HuH-7.5 (cell line): ENCODE measurements at places on chromosomes 5 and 9.

DNA sequence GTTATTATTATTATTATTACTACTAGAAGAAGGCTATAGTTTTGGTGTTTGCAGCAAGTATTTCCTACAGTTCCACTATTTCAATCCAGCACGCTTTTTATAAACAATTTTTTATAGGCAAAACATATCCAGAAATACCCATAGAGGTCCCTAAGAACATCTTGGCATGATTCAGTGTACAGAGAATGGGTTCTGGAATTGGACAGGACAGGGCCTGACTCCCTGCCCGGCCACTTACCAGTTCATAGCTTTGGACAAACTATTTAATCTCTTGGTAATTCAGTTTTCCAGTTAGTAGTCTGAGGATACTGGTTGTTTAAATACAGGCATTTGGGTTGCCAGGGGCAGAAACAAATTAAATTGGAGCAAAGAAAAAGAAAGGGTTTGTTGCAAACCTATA is 91.2 kb downstream of the PGM5 start:
- no peak for DNase-seq

- DNase-seq: no peak
Observed at GRCh38 chr9:132560616-132561202, 21.7 kb upstream of the BARHL1 start.

DNA sequence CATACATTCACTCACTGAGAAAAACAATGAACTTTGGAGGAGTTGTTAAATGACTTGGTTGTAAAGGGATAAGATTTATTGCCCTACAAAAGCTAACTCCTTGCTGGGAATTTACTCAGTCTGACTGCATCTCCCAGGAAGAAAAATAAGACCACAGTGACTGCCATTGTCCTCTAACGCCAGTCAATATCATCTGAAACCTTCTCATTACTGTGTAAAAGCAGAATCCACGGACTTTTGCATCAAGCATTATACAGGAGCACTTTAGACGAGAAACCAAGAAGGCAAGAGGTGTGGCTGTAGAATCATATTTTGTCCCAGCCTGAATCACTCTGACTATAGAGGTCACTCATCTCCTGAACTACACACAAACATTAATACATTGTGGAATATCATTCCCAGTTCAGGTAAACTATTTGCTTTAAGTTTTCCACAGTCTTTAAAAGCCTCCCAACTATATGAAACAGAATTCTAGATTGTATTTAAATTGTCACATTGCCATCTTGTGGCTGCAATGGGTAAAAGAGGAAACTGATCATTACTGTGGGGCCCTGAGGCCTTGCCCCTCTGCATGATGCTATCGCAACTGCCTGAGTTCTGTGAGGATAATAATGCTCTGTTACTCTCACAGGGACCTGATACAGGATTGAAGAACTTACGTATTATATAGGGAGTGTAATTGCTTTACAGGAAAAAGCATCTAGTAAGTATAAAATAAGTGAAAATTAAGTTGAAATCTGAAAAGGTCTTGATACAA is 142.9 kb downstream of the SLCO4C1 start:
- DNase-seq: peak; percentile 24

DNA sequence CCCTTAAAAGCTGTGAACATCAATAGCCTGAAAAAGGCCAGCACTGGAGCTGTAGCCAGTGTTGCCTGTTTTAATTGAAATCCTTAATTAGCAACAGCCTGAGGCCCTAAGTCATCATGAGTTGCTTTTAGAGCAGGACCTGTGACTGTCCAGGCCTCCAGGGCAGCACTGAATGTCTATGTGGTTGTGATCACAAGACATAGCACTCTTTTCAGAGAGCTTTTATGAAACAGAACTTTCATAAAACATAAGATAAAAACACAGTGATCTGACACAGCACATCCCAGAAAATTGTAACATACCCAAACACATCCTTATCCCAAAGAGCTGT is 85.5 kb upstream of the MYO10 start:
- DNase-seq: no peak

DNA sequence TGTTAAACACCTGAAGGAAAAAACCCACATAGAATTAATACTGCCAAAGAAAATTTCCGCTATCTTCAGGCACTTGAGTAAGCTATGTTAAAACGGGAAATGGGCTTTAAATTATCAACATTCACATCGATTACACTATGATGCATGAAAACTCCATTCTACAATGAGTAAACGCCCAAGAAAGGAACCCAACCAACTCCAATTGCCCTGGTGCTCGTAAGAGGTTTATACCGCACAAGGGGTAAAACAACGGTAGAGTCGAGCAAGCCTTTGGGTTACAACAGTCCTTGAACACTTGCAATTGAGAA is 1.0 kb downstream of the AGTPBP1 start:
- no peak for DNase-seq

- DNase-seq: no peak
Observed at GRCh38 chr9:105141146-105141975, 103.1 kb upstream of the SLC44A1 start.

DNA sequence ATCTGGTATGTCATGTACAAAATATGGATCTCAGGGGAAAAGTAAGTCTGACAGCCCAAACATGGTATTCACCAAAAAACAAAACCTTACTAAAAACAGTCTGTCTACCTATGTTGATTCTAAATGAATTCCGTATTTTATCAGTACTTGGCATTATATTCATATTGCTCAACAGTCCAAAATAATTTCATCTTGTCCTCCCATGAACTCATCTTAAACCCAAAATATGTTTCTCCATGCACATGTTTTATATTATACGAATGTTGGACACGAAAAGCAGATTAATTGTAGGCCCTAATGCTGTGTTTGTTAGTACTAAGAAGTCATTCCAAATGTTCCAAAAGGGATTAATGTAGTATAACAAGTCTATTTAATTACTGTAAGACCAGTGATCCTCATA is 20.1 kb downstream of the NFIB start:
- no peak for DNase-seq

- no peak for DNase-seq
Observed at GRCh38 chr5:173010021-173010420, 26.4 kb downstream of the ATP6V0E1 start.

DNA sequence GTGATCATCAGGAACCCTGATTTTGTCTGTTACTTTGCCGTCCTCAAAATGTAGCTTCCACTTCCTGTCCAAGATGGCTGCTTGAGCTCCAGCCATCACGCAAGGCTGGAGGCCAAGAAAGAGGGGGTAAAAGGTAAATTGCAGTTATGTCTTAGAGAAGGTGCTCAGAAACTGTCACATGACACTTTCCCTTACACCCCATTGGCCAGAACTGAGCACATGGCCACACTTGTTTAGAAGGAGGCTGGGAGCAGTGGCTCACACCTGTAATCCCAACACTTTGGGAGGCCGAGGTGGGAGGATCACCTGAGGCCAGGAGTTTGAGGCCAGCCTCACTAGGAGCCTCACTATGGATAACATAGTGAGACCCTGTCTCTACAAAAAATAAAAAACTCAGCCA is 140.9 kb downstream of the RGS3 start:
- DNase-seq: no peak

DNA sequence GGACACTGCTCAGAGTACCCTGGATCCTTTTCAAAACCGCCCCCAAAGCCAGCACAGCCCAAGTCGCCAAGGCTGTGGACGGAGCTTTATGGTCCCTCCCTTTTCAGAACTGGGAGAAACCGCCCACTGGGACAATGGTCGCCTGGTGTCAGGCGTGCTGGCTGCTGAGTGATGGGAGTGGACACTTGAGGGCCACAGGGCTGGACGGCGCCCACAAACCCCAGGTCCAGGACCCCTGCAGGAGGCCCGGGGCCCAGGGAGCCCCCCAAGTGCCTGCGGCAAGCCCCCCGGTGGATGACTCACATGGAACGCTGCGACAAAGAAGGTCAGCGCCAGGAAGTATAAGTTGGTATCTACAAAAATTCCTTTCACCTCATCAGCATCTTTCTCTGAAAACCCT is 10.9 kb downstream of the CLPTM1L start:
- DNase-seq: no peak

DNA sequence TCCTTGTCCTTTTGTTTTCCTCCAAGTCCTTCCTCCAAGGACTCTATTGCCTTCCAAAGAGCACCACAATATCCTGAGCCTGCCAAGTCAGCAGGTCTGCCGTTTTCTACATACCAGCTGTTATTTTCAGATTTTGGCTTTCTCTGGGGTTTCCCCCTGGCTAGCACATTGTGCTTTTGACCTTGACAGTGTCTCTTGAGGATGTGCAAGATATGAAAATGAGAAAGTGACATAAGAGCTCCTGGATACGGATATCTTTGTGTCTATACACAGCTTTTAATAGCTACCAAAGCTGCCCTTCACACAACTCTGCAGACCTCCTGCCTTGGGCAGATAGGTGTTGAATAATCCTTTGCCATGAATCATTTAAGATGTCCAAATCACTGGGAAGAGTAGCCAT is 67.0 kb downstream of the HAPLN1 start:
- DNase-seq: no peak

GRCh38 chr9:31146485-31147166 is 1237.8 kb upstream of the ACO1 start:
- no peak for DNase-seq

- DNase-seq: no peak
Observed at GRCh38 chr5:56301069-56301468, 67.9 kb upstream of the ANKRD55 start.

DNA sequence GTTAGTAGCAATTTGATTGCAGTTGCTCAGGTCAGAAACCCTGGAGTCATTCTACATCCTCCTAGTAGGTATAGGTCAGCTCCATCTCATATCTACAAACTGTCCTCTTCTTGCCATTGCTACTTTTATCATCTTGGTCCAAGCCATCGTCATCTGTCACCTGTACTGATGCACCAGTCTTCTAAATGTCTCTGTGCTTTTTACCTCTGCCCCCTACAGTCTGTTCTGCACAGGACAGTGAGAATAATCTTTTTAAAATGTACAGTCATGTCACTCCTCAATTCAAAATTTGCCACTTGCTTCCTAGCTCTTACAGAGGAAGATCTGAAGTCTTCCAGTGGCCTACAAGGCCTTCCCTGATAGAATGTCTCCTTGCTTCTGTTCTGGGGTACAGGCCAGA is 6.8 kb downstream of the NNT start:
- DNase-seq: no peak

DNA sequence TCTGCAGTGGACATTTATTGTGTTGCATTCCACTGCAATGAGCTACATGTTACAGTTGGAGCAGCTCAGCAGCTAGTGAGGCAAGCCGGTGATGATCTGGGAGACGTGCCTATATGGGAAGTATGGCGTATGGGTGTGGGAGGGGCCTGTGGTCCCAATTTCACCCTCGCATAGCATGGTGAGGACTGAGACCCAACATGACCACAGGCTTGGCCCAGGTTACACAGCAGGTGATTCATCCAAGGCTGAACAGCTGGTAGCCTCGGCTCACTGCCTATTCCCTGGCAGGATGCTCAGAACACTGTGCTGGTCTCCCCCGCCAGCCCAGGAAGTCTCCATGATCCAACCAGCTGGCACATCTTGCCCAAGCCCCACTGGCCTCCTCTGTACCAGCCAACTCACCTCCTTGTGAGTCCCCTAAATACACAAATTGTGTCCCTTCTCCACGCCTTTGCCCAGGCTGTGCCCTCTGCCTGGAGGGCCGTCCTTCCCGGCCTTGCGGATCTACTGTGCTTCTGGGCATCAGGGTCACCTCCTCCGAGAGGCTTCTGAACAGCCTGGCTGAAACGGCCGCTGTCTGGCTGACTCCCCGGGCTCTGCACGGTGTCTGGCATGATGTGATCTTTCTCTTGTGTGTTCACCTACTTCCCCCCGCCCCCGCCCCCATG is 81.4 kb downstream of the NSUN2 start:
- DNase-seq: no peak

GRCh38 chr5:80646926-80647325 is 7.5 kb upstream of the MSH3 start:
- no peak for DNase-seq

DNA sequence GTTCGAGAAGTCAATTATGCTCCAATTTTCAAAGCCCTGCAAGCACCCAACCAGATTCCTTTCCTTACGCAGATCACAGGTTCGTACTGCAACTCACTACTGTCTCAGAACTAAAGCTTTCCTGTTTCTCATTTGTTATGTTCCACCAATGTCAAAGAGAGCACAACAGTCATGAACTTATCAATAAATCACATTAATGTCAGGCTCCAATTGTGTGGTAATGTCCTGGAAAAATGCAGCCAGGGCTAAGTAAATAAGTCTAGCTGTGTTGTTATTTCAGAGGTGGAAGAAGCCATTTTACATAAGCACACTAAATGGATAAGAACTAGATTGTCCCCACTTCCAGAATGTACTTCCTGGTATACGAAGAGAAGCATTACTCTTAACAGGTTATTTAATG is 488.6 kb upstream of the PTGER4 start:
- no peak for DNase-seq

- DNase-seq: no peak
Observed at GRCh38 chr9:89781838-89782540, 177.2 kb downstream of the GADD45G start.

DNA sequence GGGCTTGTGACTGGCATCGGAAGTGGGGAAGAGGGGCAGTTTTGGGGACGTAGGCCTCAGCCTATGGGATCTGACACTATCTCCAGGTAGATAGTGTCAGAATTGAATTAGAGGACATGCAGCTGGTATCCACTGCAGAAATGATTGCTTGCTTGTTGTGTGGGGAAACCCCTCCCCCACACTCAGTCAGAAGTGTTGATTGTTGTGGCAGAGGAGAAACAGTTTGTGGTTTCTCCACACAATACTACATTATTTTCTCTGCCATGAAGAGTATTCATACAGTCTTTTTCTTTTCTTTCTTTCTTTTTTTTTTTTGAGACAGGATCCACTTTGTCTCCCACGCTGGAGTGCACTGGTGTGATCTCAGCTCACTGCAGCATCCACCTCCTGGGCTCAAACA is 113.9 kb downstream of the ARRDC3 start:
- DNase-seq: no peak

DNA sequence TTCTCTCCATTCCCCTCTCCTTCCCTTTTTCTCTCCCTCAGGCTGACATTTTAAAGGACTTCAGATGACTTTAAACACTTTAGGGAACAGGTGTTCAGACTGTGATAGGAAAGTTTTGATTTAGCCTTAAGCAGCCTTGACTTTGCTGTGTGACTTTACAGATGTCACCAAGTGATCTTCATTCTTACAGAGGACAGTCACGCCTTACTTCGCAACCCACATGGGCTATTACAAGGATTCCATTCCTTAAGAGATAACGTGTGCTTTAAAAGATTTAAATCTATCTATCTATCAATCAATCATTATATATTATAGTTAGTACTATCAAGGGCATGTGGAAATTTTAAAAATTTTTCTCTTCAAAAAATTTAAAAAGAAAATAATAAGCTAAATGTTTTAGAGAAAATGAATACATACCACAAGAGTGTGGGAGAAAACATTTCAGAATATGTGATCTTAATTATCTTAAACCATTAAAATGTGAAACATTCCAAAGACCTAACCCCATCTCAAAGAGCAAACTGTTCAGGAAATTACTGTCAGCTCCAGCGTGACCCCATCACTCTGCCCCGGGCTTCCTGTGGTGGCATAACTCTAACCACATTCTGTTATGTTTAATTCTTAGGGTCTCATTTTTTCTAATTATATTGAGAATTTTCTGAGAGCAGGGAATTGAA is 530.5 kb downstream of the SEMA5A start:
- no peak for DNase-seq

- DNase-seq: no peak
Observed at GRCh38 chr9:123414936-123415930, 59.2 kb downstream of the CRB2 start.
